ENCODE measurements at places on chromosomes 3 and 15.

DNA sequence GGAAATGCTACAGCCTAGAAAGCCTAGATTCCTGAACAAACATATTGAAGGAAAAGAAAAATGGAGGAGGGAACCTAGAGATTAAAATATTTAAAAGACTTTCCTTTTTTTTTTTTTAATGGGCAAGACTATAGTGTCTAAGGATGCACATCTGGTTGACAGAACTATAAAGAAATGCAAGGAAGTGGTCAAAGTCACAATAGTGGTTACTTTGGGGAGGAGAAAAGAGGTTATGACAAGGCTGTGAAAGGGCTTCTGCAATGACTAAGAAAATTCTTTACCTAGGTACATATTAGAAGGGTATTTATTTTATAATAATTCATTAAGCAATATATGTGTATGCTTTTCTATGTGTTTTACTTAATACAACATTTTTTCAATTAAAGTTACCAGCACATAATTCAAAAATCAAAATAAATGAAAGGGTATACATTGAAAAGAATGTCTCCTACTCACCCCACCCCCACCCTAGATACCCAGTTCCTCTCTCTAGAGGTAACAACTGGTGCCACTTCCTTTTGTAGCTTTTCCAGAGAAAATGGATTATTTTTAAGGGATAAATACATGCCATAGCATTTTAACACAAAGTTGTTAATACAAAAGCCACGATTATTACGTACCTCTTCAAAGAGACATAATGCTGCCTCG lies 70.1 kb downstream of the HERC1 start:
- no peak for DNase-seq

- DNase-seq = no peak
Measured at GRCh38 chr15:23561914-23562313, 3.6 kb upstream of the MKRN3 start.

- no peak for DNase-seq
Measured at GRCh38 chr3:69409011-69409410, 23.1 kb upstream of the FRMD4B start.

GRCh38 chr3:116969135-116969534 lies 259.6 kb downstream of the TUSC7 start:
- DNase-seq = no peak

GRCh38 chr3:190619761-190620160 lies 105.9 kb downstream of the IL1RAP start:
- DNase-seq = no peak

Measured in CMK (cell line).